ENCODE measurements at places on chromosomes 5 and 9.

GRCh38 chr9:120572472-120572871, 7.5 kb downstream of the CDK5RAP2 start:
- DNase-seq = no peak

DNA sequence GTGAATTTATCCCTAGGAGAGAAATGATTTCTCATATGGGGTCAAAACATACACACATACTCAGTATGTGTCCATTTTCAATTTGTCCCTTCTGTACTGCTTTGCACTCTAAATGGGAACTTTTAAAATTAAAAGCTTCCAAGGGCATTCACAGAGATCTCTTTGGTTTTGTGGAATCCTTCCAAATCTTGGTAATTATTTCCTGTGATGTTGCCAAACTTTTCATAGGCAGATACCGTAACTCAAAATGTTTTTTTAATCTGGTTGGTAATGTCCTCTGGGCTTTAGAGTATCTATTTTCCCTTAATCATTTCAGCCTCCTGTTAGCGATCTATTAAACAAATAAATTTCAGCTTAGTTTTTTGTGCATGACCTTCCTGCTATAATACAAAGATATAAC, 282.4 kb downstream of the ARHGEF28 start:
- DNase-seq = no peak

DNA sequence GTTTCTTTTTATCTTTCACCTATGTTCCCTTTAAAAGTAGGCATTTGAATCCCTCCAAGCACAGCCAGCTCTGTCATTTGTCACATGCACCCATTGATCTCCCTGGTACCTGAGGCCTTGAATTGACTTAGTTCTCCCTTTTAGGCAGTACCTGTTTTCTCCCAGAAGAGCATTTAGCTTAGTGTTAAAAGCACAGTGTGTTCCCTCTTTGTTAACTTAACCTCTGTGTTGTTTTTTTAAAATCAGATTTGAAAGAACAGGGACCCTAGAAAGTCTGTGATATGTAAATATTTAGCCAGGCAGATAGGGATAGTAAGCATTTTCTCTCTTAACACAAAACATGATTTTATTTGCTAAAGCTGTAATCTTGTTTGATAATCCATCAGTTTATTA, 113.8 kb upstream of the SPATA31D4 start:
- no peak for DNase-seq

- no peak for DNase-seq
Measured at GRCh38 chr5:38783011-38783561, 62.7 kb upstream of the OSMR start.
